ENCODE measurements at places on chromosomes 4 and X. TPM values are rescaled to one million over a fixed set of nuclear protein-coding genes. Genes with fewer than 3 reads are reported as not detected.

DGKK gene
- total RNA-seq = 1.4 TPM

CT45A1 gene
- not detected for total RNA-seq

TMEM156 gene
- total RNA-seq = not detected

GRXCR1 gene
- not detected for total RNA-seq

SSX2B gene
- not detected for total RNA-seq

SMIM10L2A gene
- total RNA-seq = 18.3 TPM

LINC00632 gene
- 46.3 TPM for total RNA-seq

ARX gene
- 0.24 TPM for total RNA-seq

TRPC3 gene
- total RNA-seq = 0.13 TPM

SPANXD gene
- total RNA-seq = not detected

GAGE1 gene
- total RNA-seq = not detected

SPIN4 gene
- 23.3 TPM for total RNA-seq

FGB gene
- not detected for total RNA-seq

DNAJB14 gene
- total RNA-seq = 40.2 TPM

ATP8A1 gene
- 5.1 TPM for total RNA-seq

CXXC4 gene
- 4.2 TPM for total RNA-seq

CENPVL3 gene
- 3.3 TPM for total RNA-seq

RPS6KA6 gene
- 10.5 TPM for total RNA-seq

SLITRK4 gene
- total RNA-seq = 1.5 TPM

HSFX1 gene
- 0.50 TPM for total RNA-seq

TAF9B gene
- total RNA-seq = 34.9 TPM

C1QTNF7 gene
- total RNA-seq = not detected

FGG gene
- total RNA-seq = not detected

PCYT1B gene
- 27.4 TPM for total RNA-seq

PABPC1L2B gene
- total RNA-seq = 1.8 TPM

SCML1 gene
- 1.6 TPM for total RNA-seq

AWAT2 gene
- total RNA-seq = not detected

HPGDS gene
- not detected for total RNA-seq

SPATA4 gene
- total RNA-seq = not detected

TSPAN6 gene
- total RNA-seq = 61.3 TPM

SPARCL1 gene
- 0.17 TPM for total RNA-seq

PTPN13 gene
- 34.9 TPM for total RNA-seq

ARR3 gene
- total RNA-seq = not detected

MAGIX gene
- 1.3 TPM for total RNA-seq

GLRA2 gene
- total RNA-seq = not detected

TMEM187 gene
- 2.7 TPM for total RNA-seq

CFAP99 gene
- total RNA-seq = 0.35 TPM

Data from H9 (cell line).